ENCODE measurements at places on chromosomes 7 and 10.

DNA sequence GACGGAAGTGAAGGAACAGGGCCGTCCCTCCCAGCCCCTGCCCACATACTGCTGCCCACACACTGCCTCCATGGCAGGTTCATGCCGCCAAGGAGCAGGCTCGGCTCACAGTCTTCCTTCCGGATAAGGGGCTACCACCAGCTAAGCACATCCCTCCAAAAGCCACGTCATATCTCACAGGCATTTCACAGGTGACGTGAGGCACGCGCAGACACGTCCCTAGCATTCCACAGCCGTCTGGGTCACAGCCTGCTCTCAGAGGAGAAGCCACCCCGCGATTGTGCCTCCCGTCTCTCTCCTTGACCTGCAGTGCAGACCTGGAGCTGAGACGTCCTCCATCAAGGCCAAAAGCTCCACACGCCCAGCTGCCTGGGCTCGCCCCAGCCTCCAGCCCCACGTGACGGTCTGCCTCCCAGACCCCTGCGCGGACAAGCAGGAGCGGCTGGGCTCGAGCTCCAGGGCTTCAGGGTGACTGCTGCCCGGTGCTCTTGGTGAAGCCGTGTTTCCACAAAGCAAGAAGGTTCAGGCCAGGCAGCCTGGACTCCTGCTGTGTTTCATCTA lies 114.0 kb downstream of the MAD1L1 start:
- DNase-seq: no peak

GRCh38 chr10:81082621-81083376 lies 545.1 kb downstream of the SH2D4B start:
- DNase-seq: no peak

DNA sequence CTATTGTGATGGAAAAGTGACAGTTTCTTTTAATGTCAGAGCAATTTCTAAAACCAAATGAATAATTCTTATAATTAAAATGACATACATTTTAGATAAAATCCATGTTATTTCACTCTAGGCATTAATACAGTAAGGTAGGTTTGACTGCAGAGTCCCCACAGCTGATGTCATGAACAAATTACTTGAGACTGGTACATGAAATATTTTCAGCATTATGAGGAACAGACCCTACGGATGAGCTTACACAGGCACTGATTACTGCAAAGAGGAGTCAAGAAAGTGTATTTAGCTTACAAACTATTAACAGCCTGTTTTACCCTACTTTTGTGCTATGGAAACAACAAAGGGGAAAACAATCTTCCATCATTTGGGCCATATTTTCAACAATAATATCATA lies 8.9 kb downstream of the COL1A2 start:
- DNase-seq: no peak

DNA sequence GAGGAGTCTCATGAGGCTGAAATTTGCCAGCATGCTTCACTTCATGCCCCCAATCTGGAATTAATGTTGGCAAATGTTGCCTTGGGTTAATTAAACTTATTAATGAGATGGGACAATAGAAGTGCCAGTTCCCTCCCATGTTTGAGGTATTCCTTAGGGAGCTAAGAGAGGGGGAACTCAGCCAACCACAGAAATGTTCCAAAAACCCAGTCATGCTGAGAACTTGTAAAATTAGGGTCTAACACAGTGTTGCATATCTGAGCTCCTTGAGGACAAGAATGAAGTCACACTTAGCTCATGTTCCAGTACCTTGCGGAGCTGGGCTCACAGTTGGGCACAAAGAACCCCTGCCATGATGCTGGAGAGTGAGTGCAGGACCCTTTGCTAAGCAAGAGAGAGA lies 89.4 kb downstream of the OAT start:
- DNase-seq: no peak

DNA sequence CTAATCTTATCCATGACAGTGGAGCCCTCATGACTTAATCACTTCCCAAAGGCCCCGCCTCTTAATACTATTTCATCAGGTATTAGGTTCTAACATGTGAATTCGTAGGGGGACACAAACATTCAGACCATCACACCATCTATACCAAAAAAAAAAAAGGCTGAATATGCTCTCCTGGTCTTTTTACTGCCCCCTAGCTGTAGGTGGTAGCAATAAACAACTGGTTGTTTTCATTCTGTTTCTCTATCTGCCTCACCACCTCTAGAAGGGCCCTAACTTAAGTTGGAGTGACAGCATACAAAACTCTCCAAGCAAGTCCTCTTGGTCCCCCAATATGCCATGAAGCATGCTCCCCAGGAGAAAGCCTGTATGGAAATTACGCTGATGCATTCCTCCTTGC lies 94.1 kb downstream of the GRM8 start:
- no peak for DNase-seq

- DNase-seq: no peak
Measured at GRCh38 chr7:82291931-82292330, 151.6 kb downstream of the CACNA2D1 start.

GRCh38 chr10:51106311-51106945 lies 32.1 kb downstream of the PRKG1 start:
- no peak for DNase-seq

DNA sequence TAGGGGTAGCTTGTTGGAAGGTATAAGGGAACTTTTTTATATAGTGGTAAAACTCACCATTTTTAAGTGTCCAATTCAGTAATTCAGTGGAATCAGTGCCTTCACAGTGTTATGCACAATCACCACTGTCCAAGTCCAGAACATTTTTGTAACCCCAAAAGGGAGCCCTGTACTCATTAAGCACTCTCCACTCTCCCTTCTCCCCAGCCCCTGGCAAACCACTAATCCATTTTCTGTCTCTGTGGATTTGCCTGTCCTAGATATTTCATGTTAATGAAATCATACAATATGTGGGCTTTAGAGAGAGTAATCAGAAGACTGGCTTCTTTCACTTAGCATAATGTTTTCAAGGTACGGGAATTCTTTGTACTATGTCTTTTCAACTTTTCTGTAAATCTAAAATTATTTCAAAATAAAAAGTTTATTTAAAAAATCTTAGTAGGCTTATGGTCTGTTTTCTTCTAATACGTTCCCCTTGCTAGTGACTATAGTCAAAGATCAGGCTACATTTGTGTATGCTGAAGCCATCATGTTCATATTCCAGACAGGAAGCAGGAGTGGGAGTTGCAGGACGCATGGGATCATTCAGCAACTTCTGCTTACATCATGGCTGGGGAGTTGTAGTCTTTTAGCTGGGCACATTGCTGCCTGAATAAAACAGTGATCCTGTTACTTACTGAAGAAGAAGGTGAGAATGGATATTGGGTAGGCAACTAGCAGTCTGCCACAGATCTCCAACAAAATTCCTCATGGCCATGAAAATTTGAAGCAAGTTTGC lies 35.4 kb upstream of the TAX1BP1 start:
- no peak for DNase-seq

- DNase-seq: no peak
Measured at GRCh38 chr10:26650406-26650805, 47.1 kb upstream of the PDSS1 start.

DNA sequence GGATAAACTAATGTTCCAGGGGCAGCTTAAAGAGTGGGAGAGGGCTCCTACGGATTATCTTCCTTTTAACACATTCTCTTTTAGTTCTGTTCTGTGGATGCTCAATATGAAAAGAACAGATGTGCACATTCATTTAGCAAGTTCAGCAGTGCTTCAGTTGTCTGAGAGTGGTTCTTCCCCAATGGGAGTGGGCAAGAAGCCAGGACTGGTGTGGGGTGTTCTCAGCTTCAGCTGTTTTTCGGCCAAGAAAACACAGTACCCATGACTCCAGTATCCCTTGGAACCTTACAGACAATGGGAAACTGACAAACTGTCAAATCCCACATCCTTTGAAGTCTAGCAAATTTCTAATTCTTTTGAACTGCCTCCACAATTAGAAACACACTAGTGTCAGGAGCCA lies 71.5 kb upstream of the LRRC17 start:
- DNase-seq: no peak

DNA sequence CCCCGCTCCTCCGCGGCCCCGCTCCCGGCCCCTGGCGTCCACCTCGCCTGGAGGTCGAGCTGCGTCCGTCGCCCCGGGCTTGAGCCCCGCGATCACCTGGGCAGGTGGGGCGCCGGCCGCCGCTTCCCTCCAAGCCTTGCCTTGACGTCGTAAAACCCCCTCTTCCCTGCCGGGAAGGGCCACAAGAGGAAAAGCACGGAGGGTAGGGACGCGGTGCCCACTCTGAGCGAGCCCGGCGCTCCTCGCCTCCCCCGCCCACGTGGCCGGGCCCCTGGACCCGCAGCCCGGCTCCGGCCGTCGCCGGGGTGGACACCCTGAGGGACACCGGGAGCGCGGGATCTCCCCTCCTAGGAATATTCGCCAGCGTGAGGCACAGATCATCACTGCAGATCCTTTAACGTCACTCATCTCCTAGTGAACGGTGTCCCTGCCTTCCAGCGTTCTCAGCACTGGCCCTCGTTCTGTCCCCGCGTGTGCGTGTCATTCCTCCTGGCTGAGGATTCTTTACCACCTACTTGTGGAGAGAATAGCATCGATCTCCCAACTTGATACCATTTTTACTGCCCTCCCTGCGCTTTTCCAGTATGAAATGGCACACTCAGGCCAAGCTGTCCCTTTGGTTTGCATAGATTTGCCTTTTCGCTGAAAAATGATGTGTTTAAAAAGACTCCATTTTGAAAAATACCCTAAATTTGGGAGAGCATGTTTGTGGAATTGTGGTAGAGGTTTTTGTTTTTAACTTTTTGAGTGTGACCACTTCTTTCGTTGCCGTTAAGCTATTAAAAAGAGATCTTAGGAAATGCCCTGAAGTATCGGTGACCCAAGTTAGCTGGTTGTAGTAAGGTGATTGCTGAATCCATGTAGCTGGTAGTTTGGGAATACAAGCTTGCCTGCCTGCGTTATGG lies 649 bp downstream of the ACTR3B start:
- no peak for DNase-seq

DNA sequence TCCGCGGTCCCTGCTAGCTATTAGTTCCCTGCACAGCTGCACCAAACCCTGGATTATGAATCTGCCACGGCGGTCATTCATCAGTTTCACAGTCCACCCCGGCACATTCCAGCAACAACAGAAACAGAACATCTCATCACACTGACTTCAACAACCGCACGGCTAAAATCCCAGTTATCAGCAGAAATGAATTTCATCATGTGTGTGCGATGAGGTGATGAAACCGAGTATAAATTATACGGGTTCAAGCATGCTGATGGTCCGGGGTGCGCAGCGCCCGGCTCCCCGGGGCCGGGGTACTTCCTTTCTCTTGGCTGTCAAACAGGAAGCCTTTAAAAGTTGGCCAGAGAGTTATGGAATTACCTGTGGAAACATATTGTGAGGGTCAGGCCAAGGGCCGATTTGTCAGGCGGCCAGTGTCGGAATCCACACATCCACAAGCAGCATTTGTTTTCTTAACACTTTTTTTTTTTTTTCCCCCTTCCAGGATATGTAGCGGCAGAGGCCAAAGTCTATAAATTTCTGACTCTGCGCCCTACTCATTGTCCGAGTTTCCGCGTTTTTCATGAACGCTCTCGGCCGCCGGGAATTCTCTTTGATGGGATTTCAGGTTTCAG lies 420.9 kb upstream of the MGMT start:
- DNase-seq: no peak

- no peak for DNase-seq
Measured at GRCh38 chr10:42149722-42150427, 488.5 kb downstream of the ZNF33B start.

DNA sequence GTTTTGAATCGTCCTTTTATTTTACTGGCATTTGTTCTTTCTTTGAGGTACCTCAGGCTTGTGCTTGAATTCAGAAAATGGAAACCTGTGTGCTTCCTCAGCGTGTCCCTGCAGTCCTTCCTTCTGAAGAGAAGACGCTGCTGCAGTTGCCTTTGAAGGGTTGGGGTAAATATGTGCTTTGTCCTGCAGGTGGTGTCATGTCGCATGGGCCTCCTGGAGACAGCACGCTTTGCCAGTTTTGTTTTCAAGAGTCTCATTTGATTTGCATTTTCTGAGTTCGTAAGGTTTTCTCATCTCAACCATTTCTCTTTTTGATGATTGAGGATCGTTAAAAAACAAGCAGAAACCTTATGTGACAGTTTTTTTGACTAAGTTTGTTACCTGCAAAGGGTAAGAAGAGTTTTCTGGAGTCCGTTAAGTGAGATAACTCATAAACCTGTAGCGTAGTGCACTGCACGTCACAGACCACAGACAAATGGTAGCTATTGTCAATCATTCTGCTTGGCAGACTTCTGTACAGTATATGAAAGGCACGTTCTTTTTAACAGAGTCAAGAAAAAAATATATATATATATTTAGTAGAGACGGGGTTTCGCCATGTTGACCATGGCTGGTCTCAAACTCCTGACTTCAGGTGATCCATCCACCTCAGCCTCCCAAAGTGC lies 57.0 kb downstream of the CDC123 start:
- DNase-seq: no peak

GRCh38 chr10:35555962-35556930 lies 48.9 kb upstream of the GJD4 start:
- no peak for DNase-seq

GRCh38 chr7:30448461-30449189 lies 30.0 kb downstream of the NOD1 start:
- no peak for DNase-seq

DNA sequence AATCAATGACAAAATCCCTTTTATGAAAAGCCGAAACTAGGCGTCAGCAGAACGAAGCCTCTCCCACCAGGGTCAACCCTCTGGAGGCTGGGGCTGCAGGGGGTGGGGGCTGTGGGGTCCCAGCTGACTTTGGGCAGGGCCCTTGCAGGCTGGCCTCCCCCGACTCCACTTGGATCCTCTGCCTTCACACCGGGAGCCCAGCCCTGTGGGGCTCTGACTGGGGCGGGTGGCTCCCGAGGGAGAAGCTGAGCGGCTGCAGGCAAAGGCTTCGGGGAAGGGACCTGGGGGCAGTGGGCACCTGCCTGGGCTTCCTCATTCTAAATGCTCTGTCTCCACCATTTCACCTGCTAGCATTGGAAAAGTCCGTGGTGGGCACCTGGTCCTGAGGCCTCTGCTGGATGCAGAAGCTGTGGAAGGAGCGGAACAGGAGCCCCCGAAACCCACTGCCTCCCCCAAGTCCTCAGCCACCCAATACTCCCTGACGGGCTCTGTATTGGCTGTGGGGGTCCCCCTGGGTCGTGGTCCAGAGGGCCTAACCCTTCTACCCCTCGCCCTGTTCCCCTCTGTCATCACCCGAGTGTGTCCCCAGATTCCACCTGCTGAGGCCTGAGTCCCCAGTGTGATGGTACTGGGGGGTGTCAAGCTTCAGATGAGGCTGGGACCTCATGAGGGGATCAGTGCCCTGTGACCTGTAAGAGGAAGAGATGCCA lies 108.6 kb downstream of the DNAJB6 start:
- no peak for DNase-seq

All from NCI-H1417 treated with DMSO at 0.1 percent for 48 hours (cell line).